ENCODE measurements at places on chromosomes 16 and 17.
A peak's percentile ranks its signal among the peaks of the same experiment; 100 is the strongest.

- DNase-seq, result no peak
Observed at GRCh38 chr16:2842340-2843000, 12.4 kb downstream of the ZG16B start.

DNA sequence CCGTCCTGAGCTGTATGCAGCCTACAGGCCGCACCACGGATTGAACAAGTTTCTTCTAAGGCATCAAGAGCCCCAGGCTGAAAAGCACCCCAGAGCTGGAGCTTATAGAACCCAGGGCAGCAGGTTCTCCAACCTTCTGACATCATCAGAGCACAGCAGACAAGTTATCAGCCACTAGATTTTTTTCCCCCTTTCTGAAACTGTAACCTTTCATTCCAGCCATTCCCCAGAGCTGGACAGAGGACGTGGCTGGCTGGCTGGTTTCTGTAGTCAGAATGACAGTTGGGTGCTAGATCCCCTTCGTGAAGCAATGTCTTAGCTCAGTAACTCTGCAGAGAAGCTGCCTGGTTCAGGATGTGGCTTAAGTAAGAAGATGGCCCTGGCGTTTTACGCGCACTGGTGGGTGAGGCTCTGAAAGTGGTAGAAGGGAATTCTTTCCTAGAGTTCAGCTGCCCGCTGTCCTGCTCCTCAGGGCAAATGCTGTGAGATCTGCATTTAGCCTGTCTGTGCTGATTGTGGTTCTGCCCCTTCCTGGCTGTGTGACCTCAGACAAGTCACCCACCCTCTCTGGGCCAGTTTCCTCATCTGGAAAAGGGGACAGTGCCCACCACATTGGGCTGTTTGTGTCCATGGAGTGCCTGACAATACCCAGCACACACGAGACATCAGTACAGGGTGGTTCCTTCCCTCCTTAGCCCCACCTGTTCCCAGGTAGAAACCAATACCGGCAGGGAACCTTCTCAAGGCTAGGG is 9.1 kb downstream of the DEXI start:
- no peak for DNase-seq

DNA sequence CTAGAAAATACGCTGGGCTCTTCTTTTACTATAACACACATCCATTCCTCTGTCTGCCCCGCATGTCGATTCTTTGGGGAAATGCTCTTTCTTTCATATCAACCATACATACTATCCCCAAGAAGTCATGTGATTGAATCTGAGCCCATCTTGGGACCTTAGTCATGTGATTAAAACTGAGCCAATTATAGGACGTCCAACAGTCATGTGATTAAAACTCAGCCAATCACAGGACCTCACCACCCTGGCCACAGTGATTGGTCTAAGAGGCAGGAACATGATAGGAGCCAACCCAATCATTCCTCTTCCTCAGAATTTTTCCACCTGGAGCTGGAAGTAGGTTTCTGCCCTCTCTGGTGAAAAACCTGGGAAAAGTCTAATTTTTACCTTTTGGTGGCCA is 78.8 kb downstream of the TMEM114 start:
- no peak for DNase-seq

DNA sequence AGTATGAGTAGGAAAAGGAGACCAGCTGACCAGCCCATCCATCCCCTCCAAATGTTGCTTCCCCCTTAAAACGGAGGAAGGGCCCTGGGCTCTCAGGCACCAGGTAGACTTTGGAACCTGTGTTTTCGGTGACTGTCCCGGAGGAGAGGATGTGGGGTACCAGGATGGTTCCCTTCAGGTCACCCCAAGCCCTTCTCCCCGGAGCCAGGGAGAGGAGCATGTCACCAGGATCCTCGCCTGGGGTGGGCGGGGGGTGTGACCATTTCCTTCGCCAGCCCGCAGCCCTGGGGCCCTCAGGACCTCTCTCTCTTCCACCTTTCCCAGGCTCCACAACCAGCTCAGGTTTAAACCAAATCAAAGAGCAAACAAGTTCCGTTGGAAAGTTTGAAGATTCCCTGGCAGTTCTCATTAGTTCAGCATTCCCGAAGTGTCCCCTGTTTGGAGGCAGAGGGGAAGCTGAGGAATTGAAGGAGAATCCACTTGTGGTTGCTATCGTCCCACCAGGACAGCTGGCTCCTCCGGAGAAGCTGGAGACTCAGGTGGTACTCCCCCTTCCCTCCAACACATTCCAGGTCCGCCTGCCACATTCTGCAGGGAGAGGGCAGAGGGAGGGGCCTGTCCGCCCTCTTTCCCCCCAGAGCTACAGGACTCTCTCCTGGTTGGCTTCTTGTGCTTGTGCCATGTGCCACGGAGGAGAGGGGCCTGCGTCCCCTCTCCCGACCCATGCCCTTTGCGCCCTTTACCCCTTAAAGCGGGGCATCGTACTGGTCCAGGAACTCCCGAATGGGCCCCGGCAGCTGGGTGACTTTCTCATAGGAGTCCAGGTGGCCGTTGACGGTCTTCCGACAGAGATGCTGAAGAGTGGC is 2.0 kb downstream of the SOCS3 start:
- DNase-seq, result no peak

DNA sequence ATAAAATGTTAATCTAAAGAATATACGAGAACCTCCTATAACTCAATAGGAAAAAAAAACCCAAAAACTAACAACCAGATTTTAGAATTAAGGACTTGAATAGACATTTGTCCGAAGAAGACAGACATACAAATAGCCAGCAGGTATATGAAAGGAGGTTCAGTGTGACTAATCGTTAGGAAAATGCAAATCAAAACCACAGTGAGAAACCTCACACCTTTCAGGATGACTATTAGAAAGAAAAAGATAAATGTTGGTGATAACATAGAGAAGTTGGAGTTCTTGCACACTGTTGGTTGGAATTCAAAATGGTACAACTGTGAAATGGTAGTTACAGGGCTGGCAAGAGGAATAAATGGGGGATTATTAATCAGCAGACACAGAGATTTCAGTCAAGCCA is 339.0 kb downstream of the TMEM114 start:
- DNase-seq, result no peak

GRCh38 chr16:80380514-80380913 is 160.3 kb upstream of the DYNLRB2 start:
- no peak for DNase-seq

DNA sequence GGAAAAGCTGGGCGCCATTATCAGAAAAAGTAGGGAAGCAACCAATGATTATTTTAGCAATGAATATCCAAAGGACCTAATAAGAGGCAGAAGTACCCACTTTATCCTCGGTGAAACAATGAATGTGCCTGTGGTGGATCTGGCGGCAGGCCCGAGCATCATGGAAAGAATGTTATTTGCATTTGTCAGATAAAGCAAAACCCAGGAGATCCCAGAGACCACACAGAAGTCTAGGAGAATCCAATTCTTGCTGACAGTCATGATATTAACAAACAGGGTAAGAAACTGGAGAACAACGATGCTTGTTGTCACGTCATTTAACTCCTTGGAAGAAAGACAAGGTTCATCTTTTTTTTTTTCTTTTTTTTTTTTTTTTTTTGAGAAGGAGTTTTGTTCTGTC is 12.0 kb upstream of the TNRC6A start:
- peak; percentile 50 for DNase-seq

DNA sequence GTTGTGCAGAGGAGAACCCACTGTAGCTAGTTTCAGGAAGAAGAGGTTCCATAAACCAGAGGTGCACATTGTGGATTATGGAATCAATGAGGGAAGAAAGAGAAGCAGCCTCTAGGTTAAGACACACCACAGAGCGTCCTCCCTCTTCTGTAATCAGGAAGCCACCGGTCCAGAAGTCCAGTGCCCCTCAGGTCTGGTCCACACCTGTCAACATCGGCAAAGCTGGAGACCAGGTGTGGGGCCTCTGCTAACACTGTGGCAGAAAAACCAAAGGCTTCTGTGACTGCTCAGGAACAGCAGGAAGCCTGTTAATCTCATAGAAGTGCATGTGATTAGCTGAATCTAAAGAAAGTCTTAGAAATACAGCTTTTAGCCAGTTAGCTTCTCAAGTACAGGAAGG is 23.3 kb downstream of the LIMD2 start:
- DNase-seq, result no peak

DNA sequence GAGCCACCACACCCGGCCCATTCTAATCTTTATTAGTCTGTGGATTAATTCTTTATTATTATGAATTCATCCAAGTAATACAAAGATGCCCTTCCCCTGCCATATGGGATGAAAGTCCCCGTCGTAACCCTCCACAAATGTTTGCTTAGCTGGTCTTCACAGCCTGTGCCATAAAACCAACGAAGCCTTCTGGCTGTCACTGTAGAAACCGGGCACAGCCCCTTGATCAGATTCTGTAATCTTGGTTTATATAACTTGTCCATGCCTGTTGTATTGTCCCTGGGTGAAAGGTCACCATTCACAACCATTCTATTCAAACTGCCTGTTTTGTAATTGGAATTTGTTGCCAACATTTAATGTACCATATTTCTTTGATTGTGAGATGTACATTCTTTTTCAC is 66.5 kb downstream of the ATP2C2 start:
- no peak for DNase-seq

DNA sequence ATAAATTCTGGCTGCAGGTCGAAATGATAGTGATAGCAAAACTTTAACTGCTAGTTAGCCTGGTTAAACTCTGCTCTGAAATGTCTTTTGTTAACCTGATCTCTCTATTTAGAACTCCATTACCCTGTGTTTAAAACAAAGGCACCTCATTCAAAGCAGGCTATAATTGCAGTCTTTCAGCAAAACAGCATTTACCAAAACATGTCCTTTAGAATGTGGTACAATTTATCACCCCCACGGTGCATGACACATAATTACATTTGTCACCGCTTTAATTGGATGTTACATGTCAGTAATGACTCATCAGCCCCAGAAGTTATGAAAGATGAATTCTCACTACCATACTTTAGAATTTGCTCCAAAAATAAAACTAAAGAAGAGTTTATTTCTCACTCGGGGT is 295.4 kb downstream of the TOX3 start:
- no peak for DNase-seq

- no peak for DNase-seq
Observed at GRCh38 chr17:7833011-7833794, 814 bp upstream of the KDM6B start.

- DNase-seq, result peak; percentile 70
Observed at GRCh38 chr16:69396187-69397061, 10.6 kb upstream of the TERF2 start.

DNA sequence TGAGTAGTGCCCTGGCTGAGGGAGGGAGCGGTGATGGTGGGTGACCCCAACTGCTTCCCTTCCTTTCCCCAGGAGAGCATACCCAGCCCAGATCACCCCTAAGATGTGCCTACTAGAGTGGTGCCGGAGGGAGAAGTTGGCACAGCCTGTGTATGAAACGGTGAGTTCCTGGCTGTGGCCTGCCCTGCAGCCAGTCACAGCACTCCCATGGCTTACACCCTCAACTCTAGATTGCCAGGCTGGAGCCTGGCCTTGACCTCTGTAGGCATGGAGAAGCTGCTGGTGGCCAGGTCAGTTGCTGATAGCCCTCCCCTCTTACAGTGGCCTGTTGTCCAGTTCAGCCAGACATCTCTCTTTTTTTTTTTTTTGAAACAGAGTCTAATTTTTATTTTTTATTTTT is 8.6 kb upstream of the NFATC3 start:
- no peak for DNase-seq

GRCh38 chr17:1026599-1026975 is 29.7 kb downstream of the TIMM22 start:
- no peak for DNase-seq

DNA sequence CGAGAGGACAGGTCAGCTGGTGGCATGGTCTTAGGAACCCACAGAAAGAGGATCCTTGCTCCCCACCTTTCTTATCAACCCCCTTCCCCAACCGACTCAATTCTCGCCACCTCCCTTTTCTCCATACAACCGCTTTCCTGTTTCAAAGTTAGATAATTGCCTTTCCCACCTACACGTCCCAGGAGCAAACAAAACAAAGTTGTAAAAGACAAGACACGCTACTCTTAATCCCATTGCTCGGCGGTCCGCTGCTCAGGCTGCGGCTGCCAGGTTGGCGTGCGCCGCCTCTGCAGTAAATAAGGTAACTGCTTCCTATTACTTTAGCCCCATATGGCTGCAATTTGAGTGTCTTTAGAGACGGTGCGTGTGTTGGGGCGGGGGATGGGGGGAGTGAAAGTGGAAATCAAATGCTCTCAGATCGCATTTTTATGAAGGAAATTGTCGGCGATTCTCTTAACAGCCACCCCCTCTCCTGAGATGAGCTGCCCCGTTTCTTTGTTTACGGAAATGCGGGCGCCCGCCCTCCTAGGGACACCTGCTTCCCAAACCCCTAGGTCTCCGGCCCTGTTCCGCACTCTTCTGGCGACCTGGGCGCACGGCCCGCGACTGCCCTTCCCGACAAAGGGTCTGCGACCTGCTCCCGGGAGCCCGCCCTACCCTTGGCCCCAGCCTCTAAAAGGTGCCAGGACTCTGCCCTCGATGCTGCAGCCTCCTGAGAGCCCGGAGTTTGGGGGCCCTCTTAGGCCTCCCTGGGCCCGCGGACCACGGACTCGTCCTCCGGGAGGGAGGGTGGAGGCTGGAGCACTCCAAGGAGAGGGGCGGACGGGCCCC is 3.7 kb upstream of the CBX8 start:
- DNase-seq, result peak; percentile 69

DNA sequence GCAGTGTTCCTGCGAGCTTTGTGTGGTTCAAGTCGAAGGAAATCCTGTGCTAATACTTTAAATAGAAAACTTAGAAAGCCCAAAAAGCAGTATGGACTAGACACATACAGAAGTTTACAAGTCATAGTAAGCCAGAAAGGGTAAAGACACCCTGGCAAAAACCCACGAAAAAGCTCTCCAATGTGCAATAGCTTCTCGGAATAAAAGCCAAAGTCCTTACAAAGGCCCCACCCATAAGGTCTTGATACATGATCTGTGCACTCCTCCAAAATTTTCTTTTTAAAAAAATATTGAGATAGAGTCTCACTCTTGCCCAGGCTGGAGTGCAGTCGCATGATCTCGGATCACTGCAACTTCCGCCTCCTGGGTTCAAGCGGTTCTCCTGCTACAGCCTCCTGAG is 10.3 kb downstream of the C16orf86 start:
- no peak for DNase-seq

DNA sequence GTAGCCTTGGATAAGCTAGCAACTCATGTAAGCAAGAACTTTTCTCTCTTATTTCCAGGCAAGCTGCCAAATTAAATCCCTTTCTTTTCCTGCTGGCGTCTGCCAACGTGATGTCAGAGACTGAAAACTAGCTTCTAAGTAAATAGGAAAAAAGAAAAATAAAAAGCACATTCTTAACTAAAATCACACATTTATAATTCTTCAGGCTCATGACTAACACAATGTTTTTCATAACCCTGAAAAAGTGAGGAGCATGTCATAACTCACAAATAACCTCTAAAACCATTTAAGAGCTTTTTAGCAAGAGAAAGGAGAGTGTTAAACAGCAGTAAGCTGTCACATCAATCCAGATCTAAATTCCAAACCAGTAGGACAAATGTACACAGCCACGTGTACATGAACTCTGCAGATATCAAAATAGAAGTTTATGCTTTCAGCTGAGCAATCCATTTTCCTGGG is 110.0 kb downstream of the N4BP1 start:
- no peak for DNase-seq

- DNase-seq, result no peak
Observed at GRCh38 chr17:79981090-79981489, 54.6 kb downstream of the TBC1D16 start.

Data from urothelium cell line (cell line).